Nucleus accumbens (tissue), 56 donors: ENCODE measurements at places on chromosomes 7 and 10.

- DNase-seq, result no peak
Measured at GRCh38 chr7:54933643-54934042, 85.2 kb upstream of the EGFR start.

DNA sequence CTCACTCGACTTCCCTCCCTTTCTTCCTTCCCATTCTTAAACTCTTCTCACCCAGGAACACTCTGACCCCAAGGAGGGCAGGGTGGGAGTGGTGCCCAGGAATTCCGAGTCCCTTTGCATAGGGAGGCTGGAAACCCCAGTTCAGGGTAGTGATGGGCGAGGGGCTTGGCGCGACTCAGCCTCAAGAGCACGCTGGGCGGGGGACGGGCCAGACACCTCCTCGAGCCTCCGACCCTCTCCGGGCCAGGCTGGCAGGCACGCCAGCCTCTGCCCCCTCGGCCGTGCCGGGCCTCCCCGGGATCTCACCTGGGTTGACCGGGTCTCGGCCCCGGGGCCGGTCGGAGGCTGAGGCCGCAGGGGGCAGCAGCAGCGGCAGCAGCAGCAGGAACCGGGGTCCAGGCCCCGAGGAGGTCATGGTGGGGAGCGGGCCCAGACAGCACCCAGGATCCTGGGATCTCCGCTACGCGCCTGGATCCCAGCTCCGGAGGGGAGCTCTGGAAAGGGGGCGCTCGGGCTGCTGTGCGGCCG is 457 bp downstream of the PLOD3 start:
- DNase-seq, result no peak

DNA sequence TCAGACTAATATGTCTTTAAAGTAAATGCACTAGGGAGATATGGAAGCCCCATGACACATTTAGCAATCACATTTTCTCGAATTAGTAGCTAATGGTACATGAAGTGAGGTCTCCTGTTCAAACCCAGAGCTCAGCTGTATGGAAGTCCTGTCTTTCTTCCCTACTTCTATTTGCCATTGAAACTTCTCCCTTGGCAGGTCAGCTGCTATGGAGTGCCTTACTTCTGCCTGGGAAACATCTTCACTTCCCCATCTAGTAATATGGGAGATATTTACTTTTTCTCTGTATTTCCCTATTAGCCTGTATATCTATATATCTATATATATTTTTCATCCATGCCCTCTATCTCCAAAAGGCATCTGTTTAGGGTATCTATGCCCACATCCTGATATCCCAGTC is 225.3 kb upstream of the INHBA start:
- no peak for DNase-seq

- no peak for DNase-seq
Measured at GRCh38 chr10:105611244-105611798, 970.2 kb downstream of the SORCS3 start.

DNA sequence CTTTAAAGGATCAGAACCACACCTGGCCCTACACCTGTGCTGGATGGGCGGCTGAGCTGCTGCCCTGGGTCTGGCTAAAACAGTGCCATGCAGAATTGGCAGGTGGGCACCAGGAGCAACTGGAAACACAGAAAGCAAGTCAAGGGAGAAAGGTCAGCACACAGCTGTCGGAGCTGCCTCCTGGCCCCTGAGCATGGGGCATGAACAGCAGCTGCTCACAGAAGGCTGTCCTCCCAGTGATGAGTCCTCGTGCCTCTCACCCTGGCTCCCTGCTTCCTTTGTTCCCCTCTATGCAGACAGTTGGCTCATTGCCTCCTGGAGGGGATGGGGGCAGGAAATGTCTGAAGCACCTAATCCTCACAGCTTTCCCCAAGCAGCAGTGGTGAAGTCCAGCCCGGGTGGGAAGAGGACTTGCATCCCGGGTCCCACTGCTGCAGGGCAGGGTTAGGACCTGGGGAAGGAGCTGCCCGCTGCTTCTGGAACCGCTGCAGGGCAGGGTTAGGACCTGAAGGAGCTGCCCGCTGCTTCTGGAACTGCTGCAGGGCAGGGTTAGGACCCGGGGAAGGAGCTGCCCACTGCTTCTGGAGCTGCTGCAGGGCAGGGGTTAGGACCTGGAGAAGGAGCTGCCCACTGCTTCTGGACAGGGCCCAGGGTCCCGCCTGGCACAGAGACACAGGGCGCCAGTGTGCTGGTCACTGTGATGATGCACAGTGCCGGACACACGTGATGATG is 37.3 kb downstream of the VIPR2 start:
- DNase-seq, result no peak

DNA sequence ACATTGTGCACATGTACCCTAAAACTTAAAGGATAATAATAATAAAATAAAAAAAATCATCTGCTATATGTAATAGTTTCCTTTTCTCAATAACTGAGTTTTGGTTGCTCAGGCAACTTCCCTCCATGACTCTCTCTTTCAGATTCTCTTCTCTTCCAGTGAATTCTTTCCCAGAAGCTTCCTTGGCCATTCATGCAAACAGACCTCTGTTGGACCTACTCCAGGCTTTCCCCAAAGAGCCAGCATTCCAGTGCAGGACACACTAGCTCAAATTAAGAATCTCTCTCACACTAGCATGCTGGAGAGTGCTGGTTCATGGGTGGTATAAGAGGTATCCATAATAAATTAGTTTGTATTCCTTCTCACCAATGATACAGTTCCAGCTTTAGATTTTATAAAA is 31.0 kb upstream of the ZEB1 start:
- DNase-seq, result no peak

- DNase-seq, result no peak
Measured at GRCh38 chr7:132255115-132255797, 321.0 kb downstream of the PLXNA4 start.

DNA sequence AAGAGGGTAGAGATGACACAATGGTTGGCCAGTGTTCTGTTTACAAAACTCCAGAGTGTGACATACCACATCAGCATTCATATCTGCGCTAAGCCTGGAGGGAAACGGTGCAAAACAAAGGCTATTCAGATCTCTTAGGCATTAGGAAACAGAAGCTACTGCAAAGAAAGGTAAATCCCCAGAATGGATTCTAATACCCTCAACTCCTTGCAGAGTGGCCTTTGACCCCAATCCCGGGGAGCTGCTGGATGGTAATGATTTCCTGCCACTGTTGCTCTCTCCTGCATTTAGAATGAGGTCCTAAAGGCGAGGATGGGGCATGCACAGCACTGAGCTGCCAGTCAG is 65.2 kb downstream of the AOAH start:
- no peak for DNase-seq

DNA sequence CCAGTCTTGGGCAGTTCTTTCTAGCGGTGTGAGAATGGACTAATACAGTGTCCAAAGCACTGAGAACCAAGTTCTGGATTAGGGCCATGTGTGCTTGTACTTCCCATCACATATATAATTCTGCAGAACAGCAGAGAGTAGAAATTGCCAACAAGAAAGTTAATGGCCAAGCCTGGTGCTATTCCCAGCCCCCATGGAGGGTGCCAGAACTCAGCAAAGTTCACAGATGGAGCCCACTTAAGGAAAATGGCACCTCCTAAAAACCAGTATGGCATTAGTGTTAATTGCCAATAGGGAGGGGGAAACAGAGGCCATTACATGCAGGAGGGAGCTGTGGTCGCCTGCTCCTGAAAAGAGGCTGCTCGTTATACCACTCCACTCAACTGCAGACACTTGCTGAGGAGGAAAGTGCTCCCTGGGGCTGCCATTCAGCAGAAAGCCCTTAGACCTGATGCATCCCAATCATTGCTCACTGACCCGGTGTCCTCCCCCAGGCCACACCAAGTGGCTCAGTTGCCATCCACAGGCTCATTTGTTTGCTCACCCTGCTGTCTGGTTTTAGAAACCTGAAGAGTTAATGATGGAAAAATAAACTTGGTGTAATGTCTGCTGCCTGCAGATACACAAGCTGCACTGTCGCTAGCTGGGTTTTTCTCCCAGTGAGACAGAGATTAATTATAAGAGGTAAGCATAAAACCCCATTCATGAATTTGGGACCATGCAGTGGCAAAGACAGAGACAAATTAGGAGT is 280.6 kb downstream of the GFRA1 start:
- DNase-seq, result no peak

- no peak for DNase-seq
Measured at GRCh38 chr10:1425879-1426278, 311.4 kb downstream of the ADARB2 start.

GRCh38 chr7:46486256-46487206 is 565.5 kb upstream of the IGFBP3 start:
- no peak for DNase-seq

DNA sequence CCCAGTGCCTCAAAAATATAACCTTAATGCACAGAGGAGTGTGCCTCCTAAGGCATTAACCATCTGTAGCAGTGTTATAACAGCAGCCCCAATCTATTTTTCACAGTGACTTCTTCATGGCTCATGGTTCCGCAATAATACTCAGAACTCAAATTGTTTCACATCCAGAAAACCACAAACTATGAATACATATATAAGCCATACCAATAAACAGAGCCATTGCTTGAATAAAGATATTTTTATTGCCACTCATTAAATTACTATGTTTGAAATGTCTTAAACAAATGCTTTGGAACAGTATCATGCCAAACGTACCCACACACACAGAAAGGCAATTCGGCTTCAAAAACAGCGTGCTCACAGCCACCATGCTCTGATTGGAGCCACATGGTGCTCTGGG is 629.3 kb upstream of the NRP1 start:
- no peak for DNase-seq

- DNase-seq, result no peak
Measured at GRCh38 chr10:84059526-84059925, 79.8 kb upstream of the GHITM start.

- DNase-seq, result no peak
Measured at GRCh38 chr7:134669845-134670373, 23.3 kb downstream of the BPGM start.

DNA sequence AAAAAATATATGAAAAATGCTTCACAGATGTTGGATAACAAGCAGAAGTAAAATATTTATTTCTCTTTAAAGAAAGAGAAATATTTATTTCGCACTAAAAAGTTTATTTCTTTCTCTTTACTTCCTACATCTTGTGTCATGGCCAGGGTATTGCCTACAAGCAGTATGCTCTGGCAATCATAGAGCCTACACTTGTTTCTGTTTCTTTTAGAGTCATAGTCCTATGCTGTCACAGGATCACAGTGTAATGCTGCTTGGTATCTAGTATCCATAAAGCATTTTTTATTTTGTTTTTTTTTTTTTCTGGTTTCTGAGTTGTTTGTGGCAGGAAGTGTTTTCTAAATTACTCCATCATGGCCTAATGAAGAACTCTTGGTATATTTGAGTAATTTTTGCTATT is 116.0 kb downstream of the ATRNL1 start:
- DNase-seq, result no peak
